Thoracic aorta (tissue), 2 donors: ENCODE measurements at places on chromosomes 7 and 10. TPM values are rescaled to one million over a fixed set of nuclear protein-coding genes. Genes with fewer than 3 reads are reported as not detected.

Gene TNPO3
- 28.6 TPM for total RNA-seq

Gene OTUD1
- 13.3 TPM for total RNA-seq

Gene FAM131B
- total RNA-seq: 2.3 TPM

Gene KCND2
- 0.99 TPM for total RNA-seq

Gene GIMAP2
- total RNA-seq: 5.9 TPM

Gene SLC29A4
- 0.14 TPM for total RNA-seq

Gene PLCE1
- total RNA-seq: 13.5 TPM

Gene ADRA2A
- total RNA-seq: 6.5 TPM

Gene C7orf25
- 17.1 TPM for total RNA-seq

Gene IFIT1B
- not detected for total RNA-seq

Gene PGAM2
- 9.5 TPM for total RNA-seq

Gene GIMAP4
- 12.3 TPM for total RNA-seq

Gene TLL2
- total RNA-seq: not detected

Gene NEBL
- total RNA-seq: 1.4 TPM

Gene SFTPA2
- total RNA-seq: not detected

Gene ASIC3
- total RNA-seq: 2.8 TPM

Gene SLC26A5
- total RNA-seq: not detected

Gene ATP6V0A4
- not detected for total RNA-seq

Gene PKD2L1
- total RNA-seq: not detected

Gene NPTX2
- total RNA-seq: 55.7 TPM

Gene ARHGEF5
- total RNA-seq: 10.4 TPM

Gene TRA2A
- total RNA-seq: 23.0 TPM

Gene UPK3B
- total RNA-seq: 3.9 TPM

Gene TAS2R60
- total RNA-seq: 8.5 TPM

Gene CCDC186
- 15.2 TPM for total RNA-seq

Gene INA
- total RNA-seq: not detected

Gene OR6B1
- not detected for total RNA-seq

Gene LGI1
- not detected for total RNA-seq

Gene CSGALNACT2
- 45.1 TPM for total RNA-seq

Gene TBATA
- not detected for total RNA-seq

Gene CHN2
- 22.6 TPM for total RNA-seq

Gene AOAH
- 22.6 TPM for total RNA-seq

Gene FAM149B1
- 9.0 TPM for total RNA-seq

Gene ERVW-1
- not detected for total RNA-seq

Gene SLC39A12
- 0.14 TPM for total RNA-seq

Gene TMEM273
- total RNA-seq: 9.6 TPM

Gene MUC3A
- total RNA-seq: 0.49 TPM

Gene DLX6
- total RNA-seq: not detected

Gene TRPV5
- total RNA-seq: not detected

Gene MARVELD1
- 85.0 TPM for total RNA-seq

Gene STEAP1
- total RNA-seq: 15.6 TPM

Gene MEOX2
- 9.5 TPM for total RNA-seq

Gene SGMS1
- 92.3 TPM for total RNA-seq

Gene FZD8
- total RNA-seq: 12.4 TPM

Gene CPA2
- total RNA-seq: 0.41 TPM

Gene PTF1A
- not detected for total RNA-seq

Gene PRKCQ
- 0.42 TPM for total RNA-seq

Gene CTAGE6
- total RNA-seq: 2.7 TPM

Gene CDH23
- 10.6 TPM for total RNA-seq

Gene FKBP6
- total RNA-seq: not detected

Gene ADAM8
- total RNA-seq: 14.0 TPM

Gene FAM237B
- total RNA-seq: not detected

Gene C10orf105
- total RNA-seq: 0.14 TPM

Gene GPR158
- not detected for total RNA-seq

Gene DKK1
- 0.78 TPM for total RNA-seq

Gene KIN
- total RNA-seq: 2.8 TPM

Gene OPN1SW
- total RNA-seq: not detected
